Activated CD4-positive, alpha-beta T cell treated with anti-CD3 and anti-CD28 coated beads, Interleukin-2, amount 10 ng/mL, durations not matched to agents 7 days and 5 days (primary cell): ENCODE measurements at places on chromosomes 3 and 15. TPM values are rescaled to one million over a fixed set of nuclear protein-coding genes. Genes with fewer than 3 reads are reported as not detected.
A peak's percentile ranks its signal among the peaks of the same experiment; 100 is the strongest.

DNA sequence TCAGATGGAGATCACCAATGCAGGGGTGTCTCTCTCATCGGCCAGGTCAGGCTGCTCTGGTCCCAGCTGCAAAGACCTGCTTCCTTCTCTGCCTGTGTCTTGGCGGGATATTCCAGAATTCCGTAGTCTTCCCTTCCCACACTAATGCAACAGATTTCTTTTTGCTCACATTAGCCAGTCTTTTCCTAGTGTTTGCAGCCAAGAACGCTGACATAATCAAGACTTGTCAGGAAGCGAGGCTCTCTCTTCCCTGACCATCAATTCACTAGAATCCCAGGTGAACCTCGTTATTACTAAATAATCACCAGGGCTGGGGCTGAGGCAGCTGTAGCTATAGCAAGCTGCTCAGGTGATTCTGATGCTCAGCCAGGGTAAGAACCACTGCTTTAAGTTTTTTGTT lies 43.2 kb upstream of the ACKR4 start:
- DNase-seq, result no peak
- no peak overlapping the region for H3K4me3 ChIP-seq
- H3K27me3 ChIP-seq, result no peaks in the 10 kb centered on the region
- peaks cover 4% of the 10 kb centered on the region for H3K36me3 ChIP-seq
- no peak overlapping the region for H3K27ac ChIP-seq
- peaks cover 17% of the 10 kb centered on the region for H3K4me1 ChIP-seq

- no peak overlapping the region for H3K27ac ChIP-seq
- peaks cover 57% of the 10 kb centered on the region for H3K36me3 ChIP-seq
- H3K27me3 ChIP-seq, result no peaks in the 10 kb centered on the region
- no peaks in the 10 kb centered on the region for H3K4me1 ChIP-seq
- H3K4me3 ChIP-seq, result no peak overlapping the region
These were observed 111.4 kb downstream of the HERC1 start for GRCh38 chr15:63722204-63722808.

GRCh38 chr3:190265796-190266195 lies 56.5 kb downstream of the CLDN1 start:
- no peaks in the 10 kb centered on the region for H3K4me1 ChIP-seq
- DNase-seq, result no peak
- H3K36me3 ChIP-seq, result no peaks in the 10 kb centered on the region
- H3K27me3 ChIP-seq, result no peaks in the 10 kb centered on the region
- H3K4me3 ChIP-seq, result no peak overlapping the region

Gene CD200
- total RNA-seq, result 4.0 TPM

- H3K4me3 ChIP-seq, result no peak overlapping the region
- no peaks in the 10 kb centered on the region for H3K27me3 ChIP-seq
- H3K4me1 ChIP-seq, result peaks cover 3% of the 10 kb centered on the region
- DNase-seq, result peak; percentile 25
These were observed 191.7 kb downstream of the GOLGA6L6 start for GRCh38 chr15:20349774-20350498.

GRCh38 chr3:32411442-32411841 lies 19.8 kb downstream of the CMTM7 start:
- H3K36me3 ChIP-seq, result peaks cover 33% of the 10 kb centered on the region
- no peak overlapping the region for H3K4me3 ChIP-seq
- H3K27ac ChIP-seq, result no peak overlapping the region
- H3K27me3 ChIP-seq, result no peaks in the 10 kb centered on the region
- no peak for DNase-seq

Gene SYNPR
- total RNA-seq, result not detected

- peaks cover 54% of the 10 kb centered on the region for H3K4me1 ChIP-seq
- no peak overlapping the region for H3K4me3 ChIP-seq
- peak overlapping the region; percentile 70 for H3K27ac ChIP-seq
- H3K36me3 ChIP-seq, result peaks cover 90% of the 10 kb centered on the region
- peak; percentile 68 for DNase-seq
These were observed 87.2 kb downstream of the TGFBR2 start for GRCh38 chr3:30693470-30694120.
